ENCODE measurements at places on chromosomes 11 and 22.

DNA sequence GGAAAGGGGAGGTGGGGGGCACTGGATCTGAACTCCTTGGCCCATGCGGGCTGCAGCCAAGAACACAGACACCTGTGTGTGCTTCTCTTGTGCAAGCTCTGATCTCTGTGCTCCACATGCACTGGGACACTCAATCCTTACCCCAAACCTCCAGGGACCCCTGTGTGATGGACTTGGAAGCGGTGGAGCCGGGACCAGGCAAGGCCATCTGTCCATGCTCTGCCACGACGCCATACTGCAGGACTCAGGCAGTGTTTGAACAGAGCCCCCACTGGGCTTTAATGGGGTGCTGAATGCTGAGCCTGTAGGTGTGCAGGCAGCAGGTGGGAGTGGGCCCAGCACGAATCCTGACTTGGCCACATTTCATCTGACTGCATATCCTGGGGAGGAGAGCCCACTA, 23.4 kb downstream of the PPM1F start:
- no peak for DNase-seq

- no peak for DNase-seq
These were observed 77.9 kb downstream of the KCNQ1OT1 start for GRCh38 chr11:2621894-2622293.

GRCh38 chr11:23021287-23021863, 161.1 kb upstream of the CCDC179 start:
- DNase-seq = no peak

DNA sequence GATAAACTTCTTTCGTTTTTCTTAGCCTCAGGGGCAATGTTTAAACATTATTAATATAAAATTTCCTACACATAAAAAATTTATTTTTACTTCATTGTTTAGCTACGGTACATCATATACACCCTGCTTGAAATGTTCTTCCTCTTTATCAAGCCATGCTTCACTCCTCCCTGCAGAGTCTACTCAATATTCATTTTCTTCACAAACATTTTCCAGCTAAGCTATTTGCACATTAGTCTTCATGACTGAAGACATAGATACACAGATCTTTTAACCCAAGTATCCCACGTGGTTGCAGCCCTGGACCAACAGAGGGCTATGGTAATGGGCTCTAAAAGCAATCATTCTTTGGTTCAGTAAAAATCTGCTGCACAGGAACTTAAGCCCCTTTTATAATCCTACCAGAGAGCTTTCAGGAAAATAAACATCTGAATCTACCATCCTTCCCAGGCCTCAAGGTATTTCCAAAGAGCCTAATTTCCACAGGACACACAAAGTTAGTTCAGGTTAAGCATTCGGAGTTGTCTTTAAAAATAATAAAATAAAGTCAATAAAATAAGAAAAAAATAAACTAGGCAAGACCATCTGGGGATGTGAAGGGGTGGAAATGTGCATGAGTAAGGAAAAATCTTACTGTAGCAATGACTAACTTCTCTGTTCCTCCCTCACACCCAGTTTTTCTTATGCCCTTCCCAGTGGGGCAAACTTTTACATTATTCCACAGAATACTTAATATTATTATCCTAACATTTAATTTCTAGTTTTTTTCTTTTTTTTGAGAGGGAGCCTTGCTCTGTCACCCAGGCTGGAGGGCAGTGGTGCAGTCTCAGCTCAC, 21.6 kb upstream of the OR6X1 start:
- no peak for DNase-seq

GRCh38 chr11:1682225-1682905, 14.6 kb upstream of the KRTAP5-6 start:
- DNase-seq = no peak

GRCh38 chr11:63643205-63643604, 28.0 kb downstream of the ATL3 start:
- DNase-seq = no peak

- no peak for DNase-seq
These were observed 15.2 kb downstream of the RIBC2 start for GRCh38 chr22:45428391-45429385.

DNA sequence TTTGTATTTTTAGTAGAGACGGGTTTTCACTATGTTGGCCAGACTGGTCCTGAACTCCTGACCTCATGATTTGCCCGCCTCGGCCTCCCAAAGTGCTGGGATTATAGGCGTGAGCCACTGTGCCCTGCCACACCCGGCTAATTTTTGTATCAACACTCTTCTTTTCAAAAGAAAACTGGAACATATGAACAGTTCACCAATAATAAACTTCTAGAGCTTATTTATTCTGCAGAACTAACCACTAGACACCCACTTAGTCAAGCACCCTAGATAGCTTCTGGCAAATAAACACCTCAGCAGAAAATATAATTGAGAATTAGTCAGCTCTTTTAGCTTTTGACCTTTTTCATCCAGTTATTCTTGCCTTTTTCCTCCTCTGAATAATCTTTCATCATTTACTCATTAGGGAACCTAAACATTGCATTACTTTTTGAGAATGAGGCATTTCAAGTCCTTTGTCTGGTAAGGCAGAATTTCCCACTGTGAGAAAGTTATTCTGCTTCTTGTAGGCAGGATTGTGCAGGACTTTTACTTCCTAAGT, 27.3 kb upstream of the TMEM41B start:
- DNase-seq = no peak

GRCh38 chr11:69848201-69848600, 29.0 kb upstream of the FGF3 start:
- no peak for DNase-seq

DNA sequence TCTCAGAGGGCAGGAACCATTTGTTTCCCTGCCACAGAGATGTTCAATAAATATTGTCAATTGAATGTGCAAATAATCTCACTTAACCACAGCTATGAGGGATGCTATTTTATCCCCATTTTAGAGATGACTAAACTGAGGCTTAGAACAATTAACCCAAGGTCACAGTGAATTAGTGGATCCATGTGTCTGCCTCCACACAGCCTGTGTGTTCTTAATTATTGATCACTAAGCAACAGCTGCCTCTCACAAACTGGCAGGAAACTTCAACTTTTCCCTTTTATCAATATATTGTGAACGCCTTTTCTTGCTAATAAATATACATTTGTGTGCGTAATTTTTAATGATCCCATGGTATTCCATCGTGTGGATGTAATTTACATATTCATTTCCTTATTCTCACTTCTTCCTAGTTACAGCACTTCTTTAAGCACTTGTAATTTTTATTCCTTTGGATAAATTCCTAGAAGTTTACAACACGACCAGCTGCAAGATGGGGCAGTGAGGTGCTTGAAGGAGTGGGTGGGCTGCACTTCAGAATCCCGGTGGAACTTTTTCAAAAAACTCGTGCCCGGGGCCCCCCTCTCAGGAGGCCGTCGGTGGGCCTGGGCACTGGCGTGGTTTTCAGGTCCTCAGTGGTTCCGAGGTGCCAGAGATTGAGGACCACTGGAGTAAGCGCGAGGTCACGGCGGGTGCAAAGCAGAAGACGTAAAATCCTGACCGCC, 915 bp upstream of the SREBF2 start:
- no peak for DNase-seq

GRCh38 chr22:17978027-17978426, 46.3 kb downstream of the MICAL3 start:
- no peak for DNase-seq

GRCh38 chr11:18088966-18089365, 16.9 kb downstream of the SAAL1 start:
- no peak for DNase-seq

- DNase-seq = no peak
These were observed 13.6 kb downstream of the POLR2F start for GRCh38 chr22:37967147-37967546.

DNA sequence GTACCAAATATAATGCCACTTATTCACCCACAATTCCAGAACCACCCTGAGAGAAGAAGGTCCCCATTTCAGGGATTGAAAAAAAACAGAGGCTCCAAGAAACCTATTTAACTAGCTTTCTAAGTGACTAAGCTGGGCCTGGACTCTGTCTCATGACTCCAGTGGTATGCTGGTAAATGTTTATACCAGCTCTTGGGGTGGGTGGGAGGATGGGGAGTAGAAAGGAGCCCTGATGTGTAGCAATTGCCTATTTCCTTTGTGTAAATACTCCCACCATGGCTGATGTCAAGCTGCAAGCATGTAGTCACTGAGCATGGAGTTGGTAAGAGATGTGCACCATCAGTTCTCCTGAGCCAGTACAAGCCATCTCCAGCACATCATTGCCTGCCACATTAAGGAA, 2.8 kb downstream of the PRG3 start:
- DNase-seq = no peak

DNA sequence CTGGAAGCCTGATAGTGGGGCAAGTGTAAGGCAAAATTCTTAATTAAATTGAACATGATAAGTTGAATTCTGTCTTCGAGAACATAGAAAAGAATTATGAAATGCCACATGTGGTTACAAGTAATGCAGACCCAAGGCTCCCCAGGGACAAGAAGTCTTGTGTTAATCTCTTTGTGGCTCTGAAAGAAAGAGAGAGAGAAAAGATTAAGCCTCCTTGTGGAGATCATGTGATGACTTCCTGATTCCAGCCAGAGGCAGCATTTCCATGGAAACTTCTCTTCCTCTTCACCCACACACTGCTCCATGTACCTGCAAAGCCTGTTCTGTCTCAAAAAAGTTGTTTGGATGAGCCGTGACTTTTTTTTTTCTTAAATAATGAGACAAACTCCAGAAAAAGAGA, 1.9 kb upstream of the TYR start:
- no peak for DNase-seq

GRCh38 chr11:113043698-113044097, 82.5 kb downstream of the NCAM1 start:
- no peak for DNase-seq

DNA sequence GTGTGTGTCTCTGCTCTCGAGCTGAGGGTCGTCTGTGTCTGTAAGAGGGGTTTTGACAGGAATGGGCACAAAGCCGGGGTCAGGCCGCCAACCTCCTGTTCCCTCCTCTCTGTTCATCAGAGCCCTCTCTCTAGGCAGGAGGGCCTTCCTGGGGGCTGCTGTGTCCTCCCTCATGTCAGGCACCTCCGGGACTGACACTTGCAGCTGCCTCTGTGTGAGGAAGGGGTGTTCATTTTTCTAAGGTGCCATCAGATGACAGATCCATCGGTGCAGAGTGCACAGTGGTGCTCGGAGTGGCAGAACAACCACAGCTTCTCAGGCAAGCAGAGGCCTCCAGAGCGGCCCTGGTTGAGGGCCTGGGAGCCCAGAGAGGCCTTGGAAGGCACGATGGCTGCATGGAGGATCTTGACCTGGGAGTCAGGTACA, 265.4 kb upstream of the B3GAT1 start:
- DNase-seq = no peak
